ENCODE measurements at places on chromosomes 12 and 14.

GRCh38 chr12:96907671-96908422 is 790 bp downstream of the NEDD1 start:
- peak; percentile 35 for DNase-seq

DNA sequence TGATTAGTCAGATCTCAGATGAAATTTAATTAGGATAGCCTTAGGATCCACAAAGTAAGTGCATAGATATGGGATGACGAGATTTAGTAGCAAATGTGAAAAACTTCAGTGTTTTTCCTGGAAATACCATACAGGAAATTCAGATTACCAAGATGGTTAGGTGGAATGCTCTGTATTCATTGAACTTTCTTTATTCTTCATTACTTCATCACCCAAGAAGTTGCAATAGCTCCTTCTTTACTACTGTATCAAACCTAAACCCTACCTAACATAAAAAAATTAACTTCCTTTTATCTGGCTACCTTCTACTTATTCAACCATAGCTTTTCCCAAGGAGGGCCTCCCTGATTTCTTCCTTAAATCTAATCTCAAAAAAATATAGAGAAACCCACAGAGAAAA is 100.4 kb downstream of the TTC6 start:
- DNase-seq = no peak

DNA sequence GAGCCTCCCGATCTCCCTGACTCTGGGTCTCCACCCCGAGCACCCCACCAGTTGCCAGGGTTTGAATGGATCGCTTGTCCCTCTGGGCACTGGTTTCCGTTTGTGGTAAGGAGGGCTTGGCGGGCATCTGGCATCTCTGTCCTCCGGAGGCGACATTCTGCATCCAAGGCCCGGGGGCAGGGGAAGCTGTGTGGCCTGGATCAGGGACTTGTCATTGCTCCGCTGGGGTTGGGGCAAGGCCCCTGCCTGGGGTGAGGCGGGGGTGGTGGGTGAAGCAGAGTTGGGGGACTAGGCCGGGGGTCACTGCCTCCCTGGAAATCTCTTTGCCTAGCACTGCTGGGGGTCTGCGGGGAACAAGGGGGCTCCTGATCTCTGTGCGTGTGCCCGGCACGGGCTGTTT is 30.2 kb downstream of the KIF26A start:
- DNase-seq = no peak

DNA sequence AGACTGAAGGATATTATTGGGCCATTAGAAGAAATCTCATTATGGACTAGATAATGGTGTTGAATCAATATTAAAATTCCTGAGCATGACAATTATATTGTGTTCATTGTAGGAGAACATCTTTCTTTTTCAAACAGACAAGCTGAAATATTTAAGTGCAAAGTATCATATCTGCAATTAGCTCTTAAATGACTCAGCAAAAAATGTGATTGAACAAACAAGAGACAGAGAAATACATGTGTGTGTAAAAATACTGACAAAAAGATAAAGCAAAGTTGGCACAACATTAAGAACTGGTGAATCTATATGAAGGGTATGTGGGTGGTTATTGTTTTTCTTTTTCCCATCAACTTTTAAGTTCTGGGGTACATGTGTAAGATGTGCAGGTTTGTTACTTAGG is 9.5 kb downstream of the CEP290 start:
- DNase-seq = no peak

DNA sequence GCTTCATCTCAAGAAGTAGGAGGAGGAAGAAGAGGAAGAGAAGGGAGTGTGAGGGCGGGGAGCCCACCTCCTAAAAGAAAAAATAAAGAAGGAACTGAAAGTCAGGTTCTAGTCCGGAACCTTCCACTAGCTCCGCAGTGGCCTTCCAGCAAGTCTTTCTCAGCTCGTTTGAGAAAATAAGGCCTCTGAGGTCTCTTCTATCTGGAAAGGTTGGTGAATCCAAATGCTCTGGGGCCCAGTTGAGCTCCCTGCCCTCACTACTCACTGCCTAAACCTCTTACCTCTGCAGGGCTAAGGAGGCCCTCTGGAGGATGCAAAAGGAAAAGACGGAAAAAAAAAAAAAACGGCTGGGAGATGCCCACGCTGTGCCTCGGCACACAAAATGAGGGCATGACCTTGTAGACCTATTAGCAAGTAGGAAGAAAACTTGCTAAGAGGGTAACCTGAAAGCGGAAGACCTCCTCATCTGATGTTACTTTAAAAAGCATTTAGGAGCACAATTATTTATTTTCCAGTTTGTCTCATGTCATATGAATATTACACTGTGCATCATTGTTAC is 35.9 kb downstream of the FBLN5 start:
- DNase-seq = peak; percentile 56

DNA sequence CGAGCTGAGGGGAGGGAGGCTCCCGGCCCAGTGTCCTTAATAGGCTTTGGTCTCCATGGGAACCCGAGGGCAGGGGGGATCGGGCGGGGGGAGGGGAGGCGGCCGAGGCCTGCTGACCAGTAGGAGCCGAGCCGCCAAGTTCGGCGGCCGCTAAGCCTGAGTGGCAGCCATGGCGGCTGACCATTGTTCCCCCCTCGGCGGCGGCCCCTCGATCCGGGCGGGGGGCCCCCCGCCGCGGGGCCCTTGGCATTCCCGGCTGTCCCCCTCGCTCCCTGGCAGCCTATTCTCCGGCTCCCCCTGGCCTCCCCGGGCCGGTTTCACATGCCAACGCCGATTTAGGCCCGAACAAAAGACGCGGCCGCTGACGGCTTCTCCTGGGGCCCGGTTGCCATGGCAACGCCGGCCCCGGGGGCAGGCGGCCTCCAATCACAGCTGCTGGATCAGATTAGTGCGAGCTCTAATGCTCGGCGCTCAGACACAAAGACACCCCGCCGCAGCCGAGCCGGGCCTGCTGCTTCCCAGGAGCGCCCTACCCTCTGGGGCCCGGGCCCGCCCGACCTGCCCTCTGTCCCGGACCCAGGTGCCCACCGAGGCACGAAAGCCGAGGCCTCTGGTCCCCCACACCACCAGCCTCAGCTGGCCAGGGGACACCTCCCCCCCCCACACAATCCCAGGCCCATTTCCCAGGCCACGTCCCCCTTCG is 7.3 kb downstream of the MSI1 start:
- DNase-seq = no peak

DNA sequence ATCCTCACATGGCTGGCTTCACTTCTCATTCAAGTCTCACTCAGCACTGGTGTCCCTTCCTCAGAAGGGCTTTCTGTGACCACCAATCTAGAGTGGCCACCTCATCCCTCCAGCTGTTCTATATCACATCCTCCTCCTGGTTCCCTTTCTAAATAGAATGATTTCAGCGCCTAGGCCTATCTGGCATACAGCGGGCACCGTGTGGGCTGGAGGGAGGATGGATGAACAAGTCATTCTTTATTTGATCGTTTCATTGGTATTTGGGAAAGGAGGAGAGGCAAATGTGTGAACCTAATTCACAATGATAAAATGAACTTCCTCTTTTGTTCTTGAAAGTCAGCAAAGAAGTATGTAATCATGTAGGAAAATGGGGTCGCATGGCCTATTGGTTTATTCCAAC is 394.2 kb downstream of the DPF3 start:
- DNase-seq = no peak

DNA sequence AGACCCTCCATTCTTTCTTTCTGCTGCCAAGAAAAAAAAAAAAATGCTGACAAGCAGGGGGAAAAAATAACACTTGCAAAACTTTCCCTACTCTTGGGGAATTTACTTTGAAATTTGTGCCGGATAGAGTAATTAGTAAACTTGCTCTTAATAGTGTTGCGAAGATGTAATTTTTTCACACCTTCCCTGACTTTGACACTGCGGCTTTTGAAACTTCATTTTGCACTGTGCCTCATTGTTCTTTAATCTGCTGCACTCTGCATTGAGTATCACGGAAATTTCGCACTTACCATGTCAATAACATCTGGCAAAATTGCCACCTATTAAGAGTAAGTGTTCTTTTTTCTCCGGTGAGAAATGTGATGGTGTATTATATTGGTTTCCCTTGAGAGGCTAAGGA is 596.1 kb downstream of the VRK1 start:
- no peak for DNase-seq

DNA sequence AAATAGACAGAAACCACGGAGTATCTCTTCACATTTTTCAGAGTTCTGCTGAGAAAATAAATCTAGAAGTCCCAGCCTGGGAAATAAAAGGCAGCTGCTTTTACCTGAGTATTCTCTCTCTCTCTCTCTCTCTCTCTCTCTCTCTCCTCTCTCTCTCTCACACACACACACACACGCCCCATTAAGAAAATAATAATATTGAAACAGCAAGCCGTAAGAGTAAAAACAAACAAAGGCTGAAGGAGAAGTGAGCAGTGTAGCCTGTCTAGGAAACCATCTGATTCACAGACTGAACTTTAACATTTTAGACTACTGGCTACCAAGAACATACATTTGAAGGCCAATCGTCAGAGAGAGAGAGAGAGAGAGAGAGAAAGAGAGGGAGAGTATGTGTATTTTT is 8.4 kb downstream of the PTHLH start:
- DNase-seq = no peak

- DNase-seq = no peak
Measured at GRCh38 chr12:31312431-31312830, 13.5 kb downstream of the SINHCAF start.

- no peak for DNase-seq
Measured at GRCh38 chr12:1737652-1738286, 46.9 kb downstream of the ADIPOR2 start.

DNA sequence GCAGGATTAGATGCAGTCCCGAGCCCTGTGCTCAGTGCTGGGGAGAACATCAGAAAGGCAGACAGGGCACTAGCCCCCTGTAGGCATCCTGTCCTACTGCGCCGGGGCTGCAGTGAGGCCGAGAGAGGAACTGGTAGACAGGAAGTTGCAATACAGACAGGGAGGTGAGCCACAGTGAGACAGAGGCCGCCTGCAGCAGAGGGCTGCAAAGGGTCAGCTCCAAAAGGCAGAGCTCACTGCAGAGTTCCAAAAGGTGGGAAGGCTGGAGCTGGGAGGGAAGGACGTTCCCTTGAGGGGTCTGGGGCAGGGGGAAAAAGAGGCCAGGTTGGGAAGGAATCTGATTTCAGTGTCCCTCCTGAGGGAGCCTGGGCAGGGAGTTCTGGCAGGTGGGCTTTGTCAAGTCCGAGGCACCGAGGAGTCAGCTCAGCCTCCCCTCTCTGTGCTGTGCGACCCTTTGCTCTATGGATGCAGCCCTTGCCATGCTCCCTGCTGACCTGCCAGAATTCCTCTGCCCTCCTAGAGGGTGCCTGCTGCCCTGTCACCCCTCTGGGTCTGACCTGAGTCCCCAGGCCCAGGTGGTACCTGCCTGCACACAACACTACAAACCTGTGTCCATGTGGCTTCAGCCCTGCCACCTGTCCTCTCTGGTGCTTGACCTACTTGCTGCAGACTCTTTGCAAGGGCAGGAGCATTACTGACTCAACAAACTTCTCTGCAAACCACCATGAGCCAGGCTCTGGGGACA is 63.5 kb downstream of the PRMT8 start:
- no peak for DNase-seq

GRCh38 chr12:29734734-29735133 is 49.0 kb downstream of the TMTC1 start:
- DNase-seq = no peak

DNA sequence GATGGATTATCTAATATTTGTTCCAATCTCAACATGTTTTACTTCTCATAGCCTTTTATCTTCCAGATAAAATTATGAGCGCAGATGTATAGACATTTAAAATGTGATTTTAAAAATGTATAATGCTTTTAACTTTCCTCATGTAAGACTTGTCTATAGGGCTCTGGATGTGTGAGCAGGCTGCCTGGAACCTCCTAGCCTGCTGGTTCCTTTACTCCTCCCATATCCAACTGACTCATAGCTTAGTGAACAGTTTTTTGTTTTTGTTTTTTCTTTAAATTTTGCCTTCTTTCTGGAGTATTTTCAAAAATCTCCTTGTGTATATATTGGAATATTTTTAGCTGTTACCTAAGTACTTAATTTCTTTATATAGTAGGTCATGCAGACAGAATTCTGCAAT is 115.4 kb downstream of the PDE3A start:
- no peak for DNase-seq

DNA sequence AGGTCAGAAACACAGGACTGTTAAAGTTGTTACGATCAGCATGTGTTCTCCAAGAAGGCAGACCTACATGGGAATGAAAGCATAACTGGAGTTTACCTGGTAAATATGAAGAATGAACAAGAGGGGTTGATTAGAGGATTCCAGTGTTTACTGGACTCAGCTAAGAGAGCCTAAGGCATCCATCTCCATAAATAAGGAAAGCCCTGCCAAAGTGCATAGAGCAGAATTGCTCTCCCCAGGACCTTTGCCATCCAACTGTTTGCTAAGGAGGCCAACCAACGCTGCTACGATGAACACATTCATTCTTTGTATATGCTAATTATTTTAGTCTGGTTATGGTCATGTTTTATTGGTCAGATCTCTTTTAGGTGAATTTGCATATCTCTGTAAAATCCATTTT is 17.1 kb upstream of the PAWR start:
- no peak for DNase-seq

DNA sequence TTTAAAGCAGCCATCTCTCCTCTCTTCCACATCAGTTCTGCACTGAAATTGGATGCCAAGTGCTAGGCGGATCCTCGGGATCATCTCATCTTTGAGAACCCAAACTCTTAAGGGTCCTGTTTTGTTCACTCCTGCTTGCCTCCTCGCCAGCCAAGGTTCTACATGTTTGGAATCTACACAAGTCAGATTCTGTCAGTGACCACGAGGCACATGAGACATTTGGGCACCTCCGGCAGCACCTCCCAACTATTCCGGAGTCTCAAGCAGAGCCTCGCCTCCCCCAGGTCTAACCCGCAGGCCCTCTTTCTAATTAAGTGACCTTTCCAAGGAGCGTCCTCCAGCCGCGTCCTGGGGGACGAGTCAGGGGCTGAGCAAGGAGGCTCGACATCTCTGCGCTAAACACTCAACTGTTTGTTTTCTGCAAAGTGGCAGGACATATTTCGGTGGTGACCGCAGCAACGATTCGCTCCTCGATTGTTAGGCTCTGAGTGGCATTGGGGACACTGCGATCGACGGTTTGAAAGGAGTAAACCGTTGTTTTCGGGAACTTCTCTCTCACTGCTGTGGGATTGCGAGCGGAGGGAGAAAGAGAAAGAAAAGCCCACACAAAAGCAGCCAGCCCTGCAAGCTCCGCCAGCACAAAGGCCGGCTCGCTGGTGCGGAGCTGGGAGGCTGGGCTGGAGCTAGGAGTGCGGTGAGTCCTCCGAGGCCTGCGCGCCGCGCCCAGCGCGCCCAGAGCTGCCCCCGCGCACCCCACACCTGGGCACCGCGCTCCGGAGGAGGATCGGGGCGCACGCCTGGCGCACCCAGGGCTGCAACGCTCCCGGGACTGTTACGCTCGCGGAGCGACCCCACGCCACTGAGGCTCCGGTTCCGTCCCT is 640 bp downstream of the ARMH4 start:
- peak; percentile 21 for DNase-seq

- DNase-seq = no peak
Measured at GRCh38 chr12:45785315-45785714, 55.8 kb downstream of the ARID2 start.
